ENCODE measurements at places on chromosomes 6 and 20.

GRCh38 chr6:147740916-147741315, 232.4 kb downstream of the SAMD5 start:
- DNase-seq = no peak

DNA sequence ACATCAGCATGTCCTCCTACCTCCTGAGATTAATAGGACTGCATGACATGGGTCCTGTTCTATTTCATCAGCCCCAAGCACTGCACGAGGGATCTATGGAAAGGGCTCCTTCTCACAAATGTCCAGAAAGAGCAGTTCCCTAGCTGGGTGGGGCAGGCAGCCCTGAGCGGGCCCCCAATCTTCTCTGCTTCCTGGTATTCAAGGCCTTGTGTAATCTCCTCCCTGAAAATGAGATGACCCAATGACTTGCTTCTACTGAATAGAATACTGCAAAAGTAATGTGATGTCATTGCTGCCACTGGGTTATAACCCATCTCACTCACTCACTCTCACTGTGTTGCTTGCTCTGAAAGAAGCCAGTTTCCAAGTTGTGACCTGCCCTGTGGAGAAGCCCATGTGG, 126.4 kb downstream of the OPRM1 start:
- DNase-seq = no peak

- no peak for DNase-seq
These were observed 52.0 kb upstream of the SMOC2 start for GRCh38 chr6:168388641-168389633.

DNA sequence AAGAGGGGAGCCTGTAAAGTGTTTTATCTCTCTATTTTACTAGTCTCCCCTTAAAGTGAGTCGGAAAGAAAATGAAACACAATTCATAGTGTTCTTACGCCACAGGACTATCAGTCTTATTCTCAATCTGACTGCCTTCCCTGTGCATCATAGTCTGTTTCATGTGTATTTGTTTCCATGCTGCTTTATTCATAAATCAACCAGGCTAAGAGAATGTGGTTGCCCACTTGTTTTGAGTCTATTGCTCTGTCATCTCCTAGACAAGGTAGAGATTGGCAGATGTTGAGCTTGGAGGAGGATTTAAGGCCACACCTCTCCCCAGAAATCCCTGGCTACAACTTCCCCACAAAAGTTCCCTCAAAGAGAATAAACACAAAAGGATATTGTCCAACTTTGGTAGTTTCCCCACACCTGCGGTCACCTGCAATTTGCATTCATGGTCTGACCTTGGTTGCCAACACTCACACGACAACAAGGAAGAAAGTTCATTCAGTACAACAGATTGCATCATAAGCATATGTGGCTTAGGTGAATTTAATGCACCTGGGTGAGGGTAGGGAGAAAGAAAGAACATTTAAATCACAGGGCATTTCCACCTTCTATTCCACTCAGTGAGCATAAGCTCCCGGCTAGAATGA, 167.1 kb upstream of the FBXL4 start:
- no peak for DNase-seq

GRCh38 chr6:12776291-12776690, 59.7 kb downstream of the PHACTR1 start:
- DNase-seq = no peak

DNA sequence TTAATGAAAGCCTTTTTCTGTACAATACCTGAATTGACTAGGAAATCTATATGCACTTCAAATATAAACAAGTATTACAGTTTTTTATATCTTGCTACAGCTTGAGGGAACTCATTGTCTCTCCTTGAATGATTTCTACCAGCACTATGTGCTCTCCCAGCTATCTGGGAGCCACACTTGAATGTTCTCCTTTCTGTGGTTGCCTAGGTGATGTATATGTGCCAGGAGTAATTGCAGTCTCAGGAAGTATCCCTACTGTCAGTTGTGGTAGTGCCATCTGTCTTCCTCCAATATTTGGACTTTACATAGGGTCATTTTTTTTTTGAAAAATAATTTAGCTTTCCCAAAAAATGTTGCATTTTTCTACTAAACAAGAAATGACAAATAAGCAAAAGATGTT, 288.0 kb upstream of the PLCB4 start:
- DNase-seq = no peak

DNA sequence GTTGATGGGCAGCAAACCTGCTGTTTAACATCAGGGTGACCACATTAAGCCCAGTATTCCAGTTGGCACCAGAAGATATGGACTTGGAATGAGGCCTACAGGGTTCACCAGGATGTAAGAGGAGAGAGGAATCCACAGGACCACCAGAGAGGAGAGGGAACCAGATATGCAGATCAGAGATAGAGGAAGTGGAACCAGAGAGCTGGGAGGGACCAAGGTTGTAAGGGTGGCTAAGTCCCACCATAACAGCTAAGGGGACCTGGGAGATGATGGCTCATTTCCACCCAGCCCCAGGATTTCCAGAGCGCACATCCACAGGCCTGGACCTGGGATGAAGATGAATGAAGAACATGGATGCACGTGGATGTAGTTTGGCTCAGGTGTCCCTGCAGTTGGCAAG, 11.1 kb downstream of the BTN2A1 start:
- no peak for DNase-seq

GRCh38 chr20:49675368-49676151, 38.1 kb downstream of the B4GALT5 start:
- DNase-seq = no peak

DNA sequence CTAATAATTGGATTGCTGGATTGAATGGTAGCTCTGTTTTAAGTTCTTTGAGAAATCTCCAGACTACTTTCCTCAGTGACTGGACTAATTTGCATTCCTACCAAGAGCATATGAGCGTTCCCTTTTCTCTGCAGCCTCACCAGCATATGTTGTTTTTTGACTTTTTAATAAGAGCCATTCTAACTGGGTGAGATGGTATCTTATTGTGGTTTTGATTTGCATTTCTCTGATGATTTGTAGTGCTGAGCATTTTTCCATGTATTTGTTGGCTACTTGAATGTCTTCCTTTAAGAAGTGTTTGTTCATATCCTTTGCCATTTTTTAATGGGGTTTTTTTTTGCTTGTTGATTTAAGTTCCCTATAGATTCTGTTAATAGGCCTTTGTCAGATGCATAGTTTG, 94.7 kb upstream of the AHI1 start:
- DNase-seq = no peak

DNA sequence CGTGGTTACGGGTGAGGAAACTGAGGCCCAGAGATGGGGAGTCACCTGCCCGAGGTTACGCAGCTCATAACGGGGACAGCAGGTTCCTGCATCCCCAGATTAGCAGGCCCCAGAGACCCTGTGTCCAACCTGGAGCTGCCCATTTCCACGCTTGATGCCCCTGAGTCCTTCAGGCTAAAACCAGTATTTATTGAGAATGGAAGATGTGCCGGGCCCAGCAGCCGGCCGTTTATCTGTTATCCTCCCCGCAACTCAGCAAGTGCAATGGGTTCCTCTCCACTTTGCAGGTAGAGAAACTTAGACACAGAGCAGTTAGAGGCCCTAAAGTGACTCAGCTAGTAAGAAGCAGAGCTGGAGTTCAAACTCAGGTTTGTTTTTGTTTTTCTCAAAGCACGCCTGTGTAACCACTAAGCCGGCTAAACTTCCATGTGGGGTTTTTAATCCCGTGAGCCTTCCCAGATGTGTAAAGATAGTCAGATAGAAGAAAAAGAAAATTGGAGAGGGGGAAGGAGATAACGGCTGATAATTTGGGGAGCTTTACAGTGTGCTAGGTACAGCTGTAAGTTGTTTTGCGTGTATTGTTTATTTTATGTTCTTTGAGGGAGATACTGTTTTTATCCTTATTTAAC, 775 bp downstream of the PFDN4 start:
- no peak for DNase-seq

- no peak for DNase-seq
These were observed 6.8 kb upstream of the SOX4 start for GRCh38 chr6:21586740-21587178.

DNA sequence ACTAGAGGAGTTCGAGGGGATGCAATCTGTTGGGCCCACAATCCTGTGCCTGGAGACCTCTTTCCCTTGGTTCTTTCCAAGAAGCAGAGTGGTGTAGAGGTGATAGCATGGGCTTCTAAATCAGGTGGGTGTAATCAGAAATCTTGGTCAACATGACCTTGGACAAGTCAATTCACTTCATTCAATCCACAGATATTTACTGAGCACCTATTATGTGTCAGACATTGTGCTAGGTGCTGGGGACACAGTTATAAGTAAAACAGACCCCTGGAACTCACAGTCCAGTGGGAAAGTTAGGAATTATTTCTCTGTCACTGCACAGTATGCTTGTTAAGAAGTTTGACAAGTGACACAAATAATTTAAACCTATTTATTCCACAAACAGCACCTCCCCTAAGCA, 3.3 kb upstream of the E2F1 start:
- DNase-seq = no peak

- no peak for DNase-seq
These were observed 61.5 kb downstream of the OGFRL1 start for GRCh38 chr6:71349976-71350615.

DNA sequence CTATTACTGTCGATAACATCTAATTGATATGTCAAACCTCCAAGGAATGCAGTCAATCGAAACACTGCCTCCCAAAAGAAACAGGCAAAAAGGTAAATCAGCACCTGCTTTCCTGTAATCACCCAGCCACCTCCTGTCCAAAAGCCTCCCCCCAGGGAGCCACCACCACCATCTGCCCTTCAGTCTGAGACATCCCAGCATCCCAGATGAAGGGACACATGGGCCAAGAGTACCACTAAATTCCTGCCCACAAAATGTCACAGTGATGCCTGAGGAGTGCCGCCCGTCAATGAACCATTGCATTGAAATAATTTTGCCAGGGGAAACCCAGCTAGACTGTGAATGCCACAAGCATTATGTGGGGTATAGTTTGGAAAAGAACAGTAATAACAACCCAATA, 401.7 kb downstream of the ZFAND3 start:
- no peak for DNase-seq

DNA sequence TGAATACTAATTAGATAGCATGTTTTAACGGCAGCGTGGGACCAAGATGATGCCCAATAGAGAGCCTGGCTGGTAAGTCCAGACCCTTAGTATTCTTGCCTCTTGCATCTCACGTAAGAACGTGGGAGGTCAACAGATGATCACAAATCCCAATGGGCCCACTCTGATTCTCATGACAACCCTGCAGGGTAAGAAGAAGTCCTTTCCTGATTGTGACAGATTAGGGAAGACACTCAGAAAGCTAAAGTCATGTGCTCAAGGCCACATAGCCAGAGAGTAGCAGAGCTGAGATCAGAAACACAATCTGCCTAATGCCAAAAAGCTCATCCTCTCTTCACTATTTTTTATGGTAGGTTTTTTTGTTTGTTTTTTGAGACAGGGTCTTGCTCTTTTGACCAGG, 103.8 kb downstream of the RALGAPA2 start:
- DNase-seq = no peak

DNA sequence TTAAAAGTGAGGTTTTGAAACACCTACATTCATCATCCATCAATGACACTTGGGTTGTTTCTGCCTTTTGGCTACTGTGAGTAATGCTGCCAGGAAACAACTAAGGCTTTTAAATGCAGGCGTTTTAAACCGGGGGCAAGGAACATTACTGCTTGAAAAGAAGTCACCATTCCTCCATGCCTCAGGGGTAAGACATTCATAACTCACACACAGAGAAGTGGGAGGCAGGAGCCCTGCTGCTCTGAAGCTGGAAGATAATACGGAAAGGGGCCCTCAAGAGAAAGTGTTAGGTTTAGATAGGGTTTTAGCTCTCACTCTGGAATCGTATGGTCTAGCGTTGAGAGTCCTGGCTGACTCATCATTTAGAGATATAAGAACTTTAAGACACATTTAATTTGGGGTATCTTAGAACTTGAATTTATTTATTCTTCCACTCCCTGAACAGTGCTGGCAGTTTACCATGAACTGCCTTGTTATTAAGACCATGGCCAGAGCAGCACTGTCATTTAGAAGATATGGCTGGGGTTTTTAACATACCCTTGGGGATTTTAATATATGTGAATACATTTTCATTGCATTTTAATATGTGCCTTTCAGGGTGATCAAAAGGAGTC, 1.8 kb downstream of the TUBB1 start:
- no peak for DNase-seq

DNA sequence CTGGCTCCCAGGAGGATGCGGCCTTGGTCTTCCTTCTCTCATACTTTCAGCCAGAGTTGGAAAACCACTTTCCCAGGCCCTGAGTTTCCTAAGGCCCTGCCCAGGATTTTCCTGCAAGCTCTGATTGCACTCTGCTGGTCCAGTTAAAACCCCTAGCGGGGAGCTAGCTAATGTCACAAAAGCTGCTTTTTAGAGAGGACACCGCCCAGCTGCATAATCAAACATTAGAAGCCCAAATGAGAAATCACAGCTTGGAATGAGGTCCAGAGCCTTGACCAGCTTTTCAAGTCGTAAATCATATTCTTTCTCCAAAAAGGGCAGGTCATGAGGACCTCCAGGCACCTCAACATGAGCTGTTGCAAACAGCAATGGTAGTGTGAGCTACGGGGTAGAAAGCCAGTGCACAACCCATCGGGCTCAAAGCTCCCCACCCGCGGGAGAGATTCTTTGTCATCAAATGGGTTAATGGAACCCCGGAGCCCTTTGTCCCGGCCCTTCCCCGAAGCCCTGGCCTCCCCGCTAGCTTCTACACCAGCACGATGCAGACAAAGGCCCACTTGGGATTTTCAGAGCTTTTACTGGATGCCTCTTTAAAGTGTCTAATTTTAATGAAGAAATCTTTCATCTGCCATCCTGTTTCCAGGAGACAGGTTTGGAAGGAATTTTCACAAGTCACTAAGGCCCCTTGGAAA, 134.0 kb downstream of the SCML4 start:
- no peak for DNase-seq

DNA sequence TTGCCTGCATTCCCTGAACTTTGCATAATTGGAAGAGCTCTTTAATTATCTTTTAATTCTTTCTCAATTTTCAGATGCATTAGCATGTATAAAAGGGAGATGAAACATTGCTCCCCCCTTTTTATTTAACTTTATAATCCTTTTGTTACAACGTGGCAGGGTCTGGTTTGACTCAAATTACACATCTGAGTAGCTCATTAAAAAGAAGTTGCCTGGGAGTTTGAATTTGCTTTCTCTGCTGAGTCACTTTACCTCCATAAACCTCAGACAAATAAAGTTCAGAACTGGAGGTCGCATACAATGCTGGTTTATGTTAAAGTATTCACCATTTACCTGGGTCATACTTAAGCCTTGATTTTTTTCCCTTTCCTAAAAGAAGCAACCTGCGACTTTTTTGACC, 495.2 kb downstream of the PREX1 start:
- DNase-seq = no peak

DNA sequence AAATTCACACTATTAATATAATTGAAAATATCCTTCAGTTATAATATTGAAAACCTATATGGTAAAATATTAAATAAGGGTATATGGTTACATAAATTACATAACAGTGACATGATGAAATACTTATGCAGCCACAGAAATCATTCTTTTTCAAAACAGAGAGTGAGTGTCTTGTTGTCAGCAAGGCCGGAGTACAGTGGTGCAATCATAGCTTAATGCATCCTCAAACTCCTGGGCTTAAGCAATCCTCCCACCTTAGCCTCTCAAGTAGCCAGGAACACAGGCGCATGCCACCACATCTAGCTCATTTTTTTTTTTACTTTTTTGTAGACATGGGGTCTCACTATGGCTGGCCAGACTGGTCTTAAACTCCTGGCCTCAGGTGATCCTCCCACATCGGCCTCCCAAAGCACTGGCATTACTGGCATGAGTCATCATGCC, 40.4 kb downstream of the FAM8A1 start:
- DNase-seq = no peak

All from NCI-H2107 (cell line).